Foreskin fibroblast (primary cell): ENCODE measurements at places on chromosomes 12 and 14.
A peak's percentile ranks its signal among the peaks of the same experiment; 100 is the strongest.

DNA sequence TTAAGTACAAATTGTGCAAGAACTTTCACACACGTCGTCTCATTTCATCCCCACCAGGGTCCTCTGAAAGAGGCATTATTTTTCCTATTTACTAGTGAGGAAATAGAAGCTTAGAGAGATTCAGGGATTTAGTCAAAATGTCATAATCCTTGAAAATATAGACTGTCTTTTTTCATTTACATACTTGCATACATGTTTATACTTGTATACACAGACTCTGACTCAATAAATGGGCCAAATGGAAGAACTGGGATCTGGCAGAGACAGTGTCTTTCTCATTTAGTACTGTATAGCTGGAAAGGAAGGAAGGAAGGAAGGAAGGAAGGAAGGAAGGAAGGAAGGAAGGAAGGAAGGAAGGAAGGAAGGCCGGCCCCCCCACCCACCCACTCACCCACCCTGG is 357.7 kb upstream of the SOX5 start:
- no peak for DNase-seq

GRCh38 chr12:93002293-93003054 is 73.4 kb upstream of the EEA1 start:
- DNase-seq = peak; percentile 77

DNA sequence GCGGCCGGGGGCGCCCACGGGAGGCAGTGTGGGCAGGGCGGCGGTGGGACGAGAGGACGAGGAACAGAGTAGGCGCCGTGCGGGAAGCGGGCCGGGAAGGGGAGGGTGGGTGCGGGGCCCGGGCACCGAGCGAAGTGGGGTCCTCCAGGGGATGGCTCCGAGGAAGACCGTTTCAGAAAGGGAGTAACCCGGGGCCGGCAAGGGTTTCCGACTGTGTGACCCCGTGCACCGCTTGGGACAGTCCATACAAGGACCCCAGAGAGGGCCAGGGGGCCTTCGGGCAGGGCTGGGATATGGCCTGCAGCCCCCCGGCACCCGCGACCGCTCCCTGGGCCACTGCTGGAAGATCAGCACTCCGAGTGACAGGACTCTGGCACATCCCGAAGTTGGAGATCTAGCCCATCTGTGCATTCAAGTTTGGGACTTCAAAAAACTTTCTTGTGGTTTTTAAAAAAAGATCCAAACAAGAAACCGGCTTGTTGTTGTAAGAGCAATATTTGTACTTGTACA is 448 bp downstream of the TSPAN9 start:
- peak; percentile 46 for DNase-seq

- DNase-seq = no peak
Observed at GRCh38 chr12:126582231-126582630, 1517.0 kb downstream of the AACS start.

DNA sequence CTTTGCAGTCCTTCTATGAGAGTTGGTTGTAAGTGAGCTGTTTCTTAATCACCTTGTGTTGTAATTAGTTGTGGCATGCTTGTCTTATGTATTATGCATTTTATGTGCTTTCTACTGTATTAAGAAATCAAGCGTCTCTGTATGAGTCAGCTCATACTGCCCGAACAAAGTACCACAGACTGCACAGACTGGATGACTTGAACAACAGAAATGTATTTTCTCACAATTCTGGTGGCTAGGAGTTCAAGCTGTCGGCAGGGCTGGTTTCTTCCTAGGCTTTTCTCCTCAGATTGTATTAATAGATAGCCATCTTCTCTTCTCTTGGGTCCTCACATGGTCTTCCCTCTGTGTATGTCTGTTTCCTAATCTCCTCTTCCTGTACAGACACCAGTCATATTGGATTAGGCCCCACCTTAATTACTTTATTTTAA is 77.7 kb downstream of the FLRT2 start:
- peak; percentile 87 for DNase-seq

- peak; percentile 51 for DNase-seq
Observed at GRCh38 chr12:91023326-91024004, 18.7 kb upstream of the EPYC start.

GRCh38 chr14:100199240-100199860 is 39.6 kb upstream of the YY1 start:
- no peak for DNase-seq
